Breast epithelium (tissue), 4 donors: ENCODE measurements at places on chromosomes 7 and 10.

GRCh38 chr7:151630851-151631569 lies 111.3 kb upstream of the RHEB start:
- peak overlapping the region; percentile 98 for H3K27ac ChIP-seq
- peak overlapping the region; percentile 67 for H3K4me3 ChIP-seq
- no peaks in the 10 kb centered on the region for H3K4me1 ChIP-seq
- no peaks in the 10 kb centered on the region for H3K27me3 ChIP-seq
- no peak for DNase-seq

- no peaks in the 10 kb centered on the region for H3K4me1 ChIP-seq
- H3K4me3 ChIP-seq, result no peak overlapping the region
Measured at GRCh38 chr10:113631684-113632367, 32.0 kb downstream of the NRAP start.

- H3K36me3 ChIP-seq, result no peaks in the 10 kb centered on the region
- DNase-seq, result no peak
- H3K4me3 ChIP-seq, result no peak overlapping the region
- no peak overlapping the region for H3K27ac ChIP-seq
Measured at GRCh38 chr7:91852263-91852741, 28.2 kb downstream of the MTERF1 start.

- H3K4me3 ChIP-seq, result no peak overlapping the region
- no peaks in the 10 kb centered on the region for H3K4me1 ChIP-seq
- no peak for DNase-seq
- H3K36me3 ChIP-seq, result no peaks in the 10 kb centered on the region
- no peak overlapping the region for H3K27ac ChIP-seq
Measured at GRCh38 chr7:98729121-98729520, 112.0 kb downstream of the NPTX2 start.
